ENCODE measurements at places on chromosomes 5 and 9.

GRCh38 chr9:93398471-93398870, 53.0 kb upstream of the FAM120A start:
- DNase-seq: no peak

DNA sequence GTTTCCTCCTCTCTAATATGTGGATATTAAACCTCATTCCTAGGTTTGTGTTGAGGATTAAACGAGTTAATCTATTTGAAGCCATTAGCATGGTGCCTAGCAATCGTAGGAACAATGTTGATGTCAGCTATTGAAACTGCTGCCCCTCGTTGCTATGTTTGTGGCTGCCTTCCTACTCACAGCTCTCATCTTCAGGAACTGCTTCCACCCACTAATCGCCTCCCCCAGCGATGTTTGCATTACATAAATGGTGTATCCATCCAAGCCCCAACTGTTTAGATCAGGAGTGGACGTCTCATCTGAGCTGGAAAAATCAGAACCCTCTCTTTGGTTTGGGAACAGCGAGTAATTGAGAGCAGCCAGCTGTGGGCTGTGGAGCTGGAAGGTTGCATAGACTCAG, 416.6 kb downstream of the ARHGEF28 start:
- DNase-seq: no peak

- DNase-seq: no peak
Measured at GRCh38 chr9:14403081-14403480, 89.1 kb upstream of the NFIB start.

DNA sequence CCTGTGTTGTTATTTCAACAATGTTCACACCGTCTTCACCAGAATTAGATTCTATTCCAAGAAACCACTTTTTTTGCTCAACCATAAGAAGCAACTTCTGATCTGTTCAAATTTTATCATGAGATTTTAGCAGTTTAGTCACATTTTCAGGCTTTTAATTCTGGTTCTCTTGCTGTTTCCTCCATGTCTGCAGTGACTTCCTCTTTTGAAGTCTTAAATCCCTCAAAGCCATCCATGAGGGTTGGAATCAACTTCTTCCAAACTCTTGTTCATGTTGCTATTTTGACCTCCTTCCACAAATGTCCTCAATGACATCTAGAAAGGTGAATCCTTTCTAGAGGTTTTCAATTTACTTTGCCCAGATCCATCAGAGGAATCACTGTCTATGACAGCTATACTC, 25.7 kb upstream of the ENTREP1 start:
- DNase-seq: no peak

DNA sequence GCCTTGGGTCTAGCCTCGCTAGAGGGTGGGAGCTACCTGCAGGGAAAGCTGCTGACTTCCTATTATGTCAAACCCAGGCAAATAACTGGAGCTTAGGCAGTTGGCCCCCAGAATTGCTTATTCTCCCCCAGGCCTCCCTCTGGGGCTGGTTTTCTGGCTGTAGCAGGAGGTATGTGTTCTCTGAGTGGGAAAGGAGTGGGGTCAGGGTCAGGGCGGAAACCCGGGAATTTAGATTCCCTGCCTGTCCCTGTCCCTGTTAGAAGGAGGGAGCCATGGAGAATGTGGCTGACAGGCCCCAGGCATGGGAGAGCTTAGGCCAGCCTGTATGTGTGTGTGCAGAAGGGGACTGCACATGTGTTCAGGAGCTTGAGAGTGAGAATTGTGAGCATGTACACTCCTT, 13.6 kb upstream of the CXXC5 start:
- DNase-seq: no peak

DNA sequence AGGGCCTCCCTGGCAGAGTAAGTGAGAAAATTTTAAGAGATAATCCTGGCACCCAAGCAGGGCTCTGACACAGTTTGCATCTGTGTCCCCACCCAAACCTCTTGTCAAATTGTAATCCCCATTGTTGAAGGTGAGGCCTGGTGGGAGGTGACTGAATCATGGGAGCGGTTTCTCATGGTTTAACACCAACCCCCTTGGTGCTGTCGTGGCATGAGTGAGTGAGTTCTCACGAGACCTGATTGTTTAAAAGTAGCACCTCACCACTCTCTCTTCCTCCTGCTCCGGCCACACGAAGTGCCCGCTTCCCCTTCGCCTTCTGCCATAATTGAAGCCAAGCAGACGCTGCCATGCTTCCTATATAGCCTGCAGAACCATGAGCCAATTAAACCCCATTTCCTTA, 80.1 kb downstream of the FBXW11 start:
- no peak for DNase-seq

Measured in stimulated activated CD8-positive, alpha-beta memory T cell treated with anti-CD3 and anti-CD28 coated beads, Interleukin-7, amount 100 ng/mL, for 24 hours (primary cell).